CD4-positive, alpha-beta memory T cell (primary cell): ENCODE measurements at places on chromosomes 6 and 20.
A peak's percentile ranks its signal among the peaks of the same experiment; 100 is the strongest.

DNA sequence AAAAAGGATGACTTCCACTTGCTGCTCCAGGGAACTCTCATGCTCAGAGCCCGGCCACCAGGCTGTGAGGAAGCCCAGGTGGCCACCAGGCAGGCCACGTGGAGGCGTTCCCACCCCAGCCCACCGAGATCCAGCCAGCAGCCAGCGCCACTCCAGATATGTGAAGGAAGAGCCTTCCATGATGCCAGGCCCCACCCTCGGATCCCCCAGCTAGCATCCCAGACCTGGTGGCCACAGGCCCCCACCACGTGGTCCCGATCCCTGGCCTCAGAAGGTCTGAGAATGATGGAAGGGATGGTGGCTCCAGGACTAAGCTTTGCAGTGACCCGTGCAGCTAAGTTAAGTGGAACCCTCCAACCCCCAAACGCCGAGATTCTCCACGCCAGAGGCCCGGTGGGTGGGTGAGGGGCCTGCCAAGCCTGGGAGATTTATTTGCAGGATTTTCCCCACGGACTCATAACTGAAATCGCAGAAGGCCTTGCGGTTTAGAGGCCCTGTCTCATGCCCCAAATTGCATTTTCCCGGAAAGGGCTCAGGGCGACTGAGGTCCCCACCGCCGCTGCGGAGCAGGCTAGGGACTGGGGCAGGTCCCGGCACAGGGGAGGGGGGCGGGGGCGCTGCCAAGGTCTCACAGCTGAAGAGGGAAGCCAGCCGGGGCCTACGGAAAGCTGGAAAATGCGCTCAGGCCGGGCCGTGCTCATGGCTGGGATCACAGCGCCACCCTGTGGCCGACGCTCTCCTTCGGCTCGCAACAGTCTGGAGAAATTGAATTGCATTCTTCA is 31.1 kb upstream of the CST7 start:
- peaks cover 7% of the 10 kb centered on the region for H3K4me1 ChIP-seq
- no peak for DNase-seq
- H3K36me3 ChIP-seq, result no peaks in the 10 kb centered on the region
- H3K4me3 ChIP-seq, result no peak overlapping the region

- no peaks in the 10 kb centered on the region for H3K36me3 ChIP-seq
- H3K4me3 ChIP-seq, result no peak overlapping the region
- H3K27me3 ChIP-seq, result peaks cover 3% of the 10 kb centered on the region
- DNase-seq, result no peak
- H3K27ac ChIP-seq, result no peak overlapping the region
Measured at GRCh38 chr20:56976336-56976735, 290.1 kb downstream of the BMP7 start.

GRCh38 chr6:123575188-123575587 is 61.6 kb downstream of the TRDN start:
- no peak overlapping the region for H3K27ac ChIP-seq
- DNase-seq, result no peak
- no peak overlapping the region for H3K4me3 ChIP-seq

GRCh38 chr6:152748843-152749242 is 1.8 kb upstream of the VIP start:
- no peaks in the 10 kb centered on the region for H3K36me3 ChIP-seq
- H3K27me3 ChIP-seq, result no peaks in the 10 kb centered on the region
- no peak overlapping the region for H3K4me3 ChIP-seq
- H3K4me1 ChIP-seq, result no peaks in the 10 kb centered on the region
- H3K27ac ChIP-seq, result no peak overlapping the region
- DNase-seq, result no peak

GRCh38 chr6:15588971-15589634 is 73.7 kb downstream of the DTNBP1 start:
- H3K4me3 ChIP-seq, result no peak overlapping the region
- H3K36me3 ChIP-seq, result no peaks in the 10 kb centered on the region
- peaks cover 11% of the 10 kb centered on the region for H3K4me1 ChIP-seq
- no peaks in the 10 kb centered on the region for H3K27me3 ChIP-seq
- DNase-seq, result no peak

GRCh38 chr6:33428966-33429749 is 9.3 kb downstream of the SYNGAP1 start:
- H3K36me3 ChIP-seq, result no peaks in the 10 kb centered on the region
- no peaks in the 10 kb centered on the region for H3K27me3 ChIP-seq
- H3K27ac ChIP-seq, result peak overlapping the region; percentile 76

- no peaks in the 10 kb centered on the region for H3K27me3 ChIP-seq
- H3K36me3 ChIP-seq, result no peaks in the 10 kb centered on the region
- H3K27ac ChIP-seq, result no peak overlapping the region
- no peaks in the 10 kb centered on the region for H3K4me1 ChIP-seq
- DNase-seq, result no peak
- H3K4me3 ChIP-seq, result no peak overlapping the region
Measured at GRCh38 chr6:44533421-44533820, 145.9 kb downstream of the CDC5L start.

DNA sequence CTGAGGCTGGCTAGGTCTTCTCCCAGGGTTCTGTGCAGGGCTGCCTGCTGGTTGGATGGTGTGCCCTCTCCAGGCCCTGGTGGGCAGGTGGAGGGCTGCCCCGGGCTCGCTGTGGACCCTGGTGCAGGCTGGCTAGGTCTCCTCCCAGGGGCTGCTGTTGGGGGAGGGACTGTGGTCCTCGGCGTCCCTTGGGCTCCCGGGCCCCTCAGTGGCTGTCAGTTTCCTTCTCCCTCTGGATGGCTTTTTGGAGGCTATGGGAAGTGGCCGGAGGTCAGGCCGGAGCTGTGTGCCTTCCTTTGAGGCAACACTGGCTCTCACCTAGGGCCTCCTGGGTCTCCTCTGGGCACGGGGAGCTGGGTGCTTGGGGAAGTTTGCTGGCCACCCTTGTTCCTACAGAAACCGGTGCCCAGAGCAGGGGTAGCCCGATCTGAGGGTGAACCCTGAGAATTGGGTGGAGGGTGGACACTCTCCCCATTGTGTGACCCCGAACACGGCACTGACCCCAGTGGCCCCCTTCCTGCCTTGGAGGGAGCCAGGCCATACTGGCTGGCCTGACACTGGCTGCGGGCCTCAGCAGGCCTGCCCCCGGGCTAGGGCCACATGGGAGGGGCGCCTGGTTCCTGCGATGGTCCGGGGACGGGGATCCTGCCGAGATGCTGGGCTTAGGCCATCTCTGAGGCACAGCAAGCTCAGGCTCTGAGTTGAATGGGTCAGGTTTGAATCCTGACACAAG is 3.8 kb upstream of the CABLES2 start:
- peaks cover 28% of the 10 kb centered on the region for H3K4me1 ChIP-seq
- no peaks in the 10 kb centered on the region for H3K27me3 ChIP-seq
- no peak overlapping the region for H3K4me3 ChIP-seq
- H3K36me3 ChIP-seq, result no peaks in the 10 kb centered on the region

DNA sequence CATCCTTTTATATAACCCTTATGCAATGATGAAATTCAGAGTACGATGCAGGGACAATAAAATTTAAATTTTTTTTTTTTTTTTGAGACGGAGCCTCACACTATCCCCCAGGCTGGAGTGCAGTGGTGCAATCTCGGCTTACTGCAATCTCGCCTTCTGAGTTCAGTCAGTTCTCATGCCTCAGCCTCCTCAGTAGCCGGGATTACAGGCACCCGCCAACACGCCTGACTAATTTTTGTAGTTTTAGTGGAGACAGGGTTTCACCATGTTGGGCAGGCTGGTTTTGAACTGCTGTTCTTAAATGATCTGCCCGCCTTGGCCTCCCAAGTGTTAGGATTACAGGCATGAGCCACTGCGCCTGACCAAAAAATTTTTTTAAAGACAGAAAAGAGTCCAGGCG is 15.2 kb downstream of the MTO1 start:
- H3K4me1 ChIP-seq, result peaks cover under 1% of the 10 kb centered on the region
- no peak for DNase-seq
- peaks cover 51% of the 10 kb centered on the region for H3K36me3 ChIP-seq
- H3K27ac ChIP-seq, result no peak overlapping the region
- H3K4me3 ChIP-seq, result no peak overlapping the region

GRCh38 chr20:39800548-39800947 is 838.4 kb downstream of the DHX35 start:
- no peaks in the 10 kb centered on the region for H3K4me1 ChIP-seq
- no peak overlapping the region for H3K4me3 ChIP-seq
- H3K27ac ChIP-seq, result no peak overlapping the region
- no peaks in the 10 kb centered on the region for H3K27me3 ChIP-seq
- DNase-seq, result no peak

GRCh38 chr6:150036081-150036480 is 10.7 kb upstream of the RAET1L start:
- H3K36me3 ChIP-seq, result no peaks in the 10 kb centered on the region
- peaks cover 16% of the 10 kb centered on the region for H3K4me1 ChIP-seq
- no peak for DNase-seq
- peaks cover 38% of the 10 kb centered on the region for H3K27me3 ChIP-seq
- no peak overlapping the region for H3K4me3 ChIP-seq

DNA sequence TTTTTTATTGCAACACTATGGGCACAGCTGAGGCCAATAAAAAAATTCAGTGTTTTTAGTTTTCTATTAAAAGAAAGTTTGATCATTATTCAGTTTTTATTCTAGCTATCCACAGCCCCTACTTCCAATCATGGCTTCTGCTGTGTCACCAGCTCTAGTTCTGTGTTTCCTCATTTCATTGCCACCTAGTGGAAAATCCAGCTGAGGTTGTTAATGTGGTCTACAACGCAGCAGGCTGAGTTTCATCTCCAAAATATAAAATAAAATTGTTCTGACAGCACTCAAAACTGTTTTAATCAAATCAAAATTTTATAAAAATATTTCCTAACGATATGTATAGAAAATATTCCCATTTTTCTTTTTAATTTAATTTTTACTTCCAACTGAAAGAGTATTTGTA is 13.6 kb downstream of the COL9A1 start:
- no peaks in the 10 kb centered on the region for H3K4me1 ChIP-seq
- no peak overlapping the region for H3K27ac ChIP-seq
- H3K27me3 ChIP-seq, result no peaks in the 10 kb centered on the region
- H3K4me3 ChIP-seq, result no peak overlapping the region
- no peaks in the 10 kb centered on the region for H3K36me3 ChIP-seq
- DNase-seq, result no peak

GRCh38 chr6:35057449-35058357 is 83.4 kb downstream of the TCP11 start:
- no peaks in the 10 kb centered on the region for H3K4me1 ChIP-seq
- no peak overlapping the region for H3K4me3 ChIP-seq
- peaks cover 4% of the 10 kb centered on the region for H3K36me3 ChIP-seq

GRCh38 chr6:133227344-133227743 is 13.8 kb upstream of the EYA4 start:
- H3K4me1 ChIP-seq, result no peaks in the 10 kb centered on the region
- no peak overlapping the region for H3K27ac ChIP-seq
- no peaks in the 10 kb centered on the region for H3K36me3 ChIP-seq
- no peaks in the 10 kb centered on the region for H3K27me3 ChIP-seq
- DNase-seq, result no peak

- peaks cover 14% of the 10 kb centered on the region for H3K27me3 ChIP-seq
- H3K36me3 ChIP-seq, result no peaks in the 10 kb centered on the region
- H3K4me1 ChIP-seq, result peaks cover 18% of the 10 kb centered on the region
- no peak overlapping the region for H3K27ac ChIP-seq
Measured at GRCh38 chr20:45913116-45913515, 1.2 kb upstream of the PLTP start.

DNA sequence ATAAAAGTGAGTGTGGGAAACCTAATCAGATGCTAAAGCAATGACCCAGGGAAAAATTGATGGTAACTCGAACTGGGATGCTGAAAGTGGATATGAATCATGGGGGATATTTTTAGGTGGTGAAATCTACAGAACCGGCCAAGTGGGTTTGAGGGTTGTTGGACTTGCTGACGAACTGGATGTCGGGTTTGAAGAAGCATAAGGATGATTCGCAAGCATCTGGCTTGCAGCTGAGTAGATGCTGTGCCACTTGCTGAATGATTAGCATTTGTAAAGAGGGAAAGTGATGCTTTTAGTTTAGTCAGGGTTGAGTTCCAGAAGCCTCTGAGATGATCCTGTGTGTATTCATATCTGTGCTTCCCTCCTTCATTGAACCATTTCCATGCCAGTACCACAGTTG is 54.9 kb downstream of the UBR2 start:
- no peaks in the 10 kb centered on the region for H3K4me1 ChIP-seq
- no peak overlapping the region for H3K4me3 ChIP-seq

DNA sequence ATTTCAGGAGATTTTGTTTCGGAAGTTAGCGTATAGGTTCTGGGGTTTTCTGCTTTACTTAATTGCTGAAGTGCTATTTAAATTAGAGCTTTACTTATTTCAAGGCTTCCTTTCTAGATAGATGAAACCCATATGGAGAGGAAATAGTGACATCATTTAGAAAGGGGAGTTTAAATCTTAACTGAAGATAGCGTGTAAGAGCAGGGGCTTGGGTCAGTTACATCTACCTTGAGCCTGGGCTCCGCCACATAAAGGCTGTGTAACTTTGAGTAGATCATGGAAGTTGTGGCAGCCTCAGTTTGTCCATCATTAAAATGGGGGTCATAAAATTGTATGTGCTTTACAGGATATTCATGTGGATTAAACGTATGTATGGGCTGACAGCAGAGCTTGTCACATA is 4.7 kb downstream of the CDS2 start:
- no peaks in the 10 kb centered on the region for H3K36me3 ChIP-seq
- no peak overlapping the region for H3K27ac ChIP-seq
- H3K27me3 ChIP-seq, result no peaks in the 10 kb centered on the region
- no peak for DNase-seq

DNA sequence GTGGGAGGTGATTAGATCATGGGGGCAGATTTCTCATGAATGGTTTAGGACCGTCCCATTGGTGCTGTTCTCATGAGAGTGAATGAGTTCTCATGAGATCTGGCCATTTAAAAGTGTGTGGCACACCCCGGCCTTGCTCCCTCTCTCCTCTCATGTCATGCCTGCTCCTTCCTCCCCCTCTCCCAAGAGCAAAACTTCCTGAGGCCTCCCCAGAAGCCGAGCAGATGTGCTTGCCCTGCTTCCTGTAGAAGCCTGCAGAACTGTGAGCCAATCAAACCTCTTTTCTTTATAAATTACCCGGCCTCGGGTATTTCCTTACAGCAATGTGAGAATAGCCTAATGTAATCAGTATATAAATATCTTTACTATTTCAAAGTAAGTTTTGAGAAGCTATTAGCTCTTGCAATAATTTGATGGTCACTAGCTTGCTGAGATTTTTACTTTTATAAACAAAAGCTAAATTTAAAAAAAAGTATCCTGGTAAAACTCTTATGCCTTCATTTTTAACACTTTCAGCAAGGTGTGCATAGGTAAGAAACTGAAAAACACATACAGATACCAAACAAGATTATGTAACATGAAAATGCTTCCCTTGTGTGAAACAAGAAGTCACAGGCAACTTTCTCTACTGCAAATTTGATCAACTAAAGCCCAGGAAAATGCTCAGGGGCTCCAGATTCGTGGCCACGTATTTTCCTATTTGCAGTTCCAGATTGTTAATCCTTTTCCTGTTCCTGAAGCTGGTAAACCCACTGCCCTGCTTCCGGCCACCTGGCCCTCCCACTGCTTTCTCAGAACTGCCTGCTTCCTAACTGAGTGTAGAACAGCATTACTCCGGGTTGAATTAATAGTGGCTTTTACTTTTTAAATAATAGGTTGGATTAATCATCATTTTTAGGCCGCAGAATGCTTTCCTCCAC is 395.1 kb upstream of the CNR1 start:
- no peaks in the 10 kb centered on the region for H3K36me3 ChIP-seq
- DNase-seq, result no peak
- H3K4me1 ChIP-seq, result no peaks in the 10 kb centered on the region
- no peak overlapping the region for H3K4me3 ChIP-seq

GRCh38 chr20:58065508-58066361 is 162.7 kb downstream of the ANKRD60 start:
- no peaks in the 10 kb centered on the region for H3K4me1 ChIP-seq
- no peaks in the 10 kb centered on the region for H3K27me3 ChIP-seq
- no peak overlapping the region for H3K27ac ChIP-seq
